ENCODE measurements at places on chromosomes 12 and 14.

- DNase-seq = no peak
Measured at GRCh38 chr12:123200414-123200813, 32.5 kb downstream of the MPHOSPH9 start.

DNA sequence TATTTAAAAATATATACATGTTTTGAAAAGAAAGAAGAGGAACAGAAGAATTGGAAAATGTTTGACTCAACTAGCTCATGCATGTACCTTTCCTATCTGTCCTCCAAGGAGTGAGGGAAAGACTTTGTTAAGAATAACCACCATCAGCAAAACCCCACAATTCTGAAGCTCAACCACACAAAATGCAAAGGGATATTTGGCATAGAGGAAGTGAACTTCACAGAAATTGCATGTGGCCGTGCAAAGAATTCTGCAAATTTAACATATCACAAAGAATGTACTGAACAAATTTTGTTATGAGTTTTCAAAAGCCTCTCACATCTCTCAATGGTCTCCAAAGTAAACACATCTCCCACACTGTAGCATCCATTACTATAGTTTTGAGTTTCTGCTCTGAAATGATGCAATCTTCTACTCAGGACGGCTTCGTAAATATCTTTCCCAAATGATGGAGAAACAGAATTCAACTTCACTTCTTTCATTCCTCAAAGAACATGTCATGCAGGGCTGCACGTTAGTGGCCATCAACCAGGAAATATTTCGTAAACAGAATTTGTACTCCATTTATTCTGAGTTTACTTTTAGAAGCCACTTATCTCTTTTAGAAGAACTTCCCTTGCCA is 17.6 kb downstream of the DUSP6 start:
- DNase-seq = no peak

DNA sequence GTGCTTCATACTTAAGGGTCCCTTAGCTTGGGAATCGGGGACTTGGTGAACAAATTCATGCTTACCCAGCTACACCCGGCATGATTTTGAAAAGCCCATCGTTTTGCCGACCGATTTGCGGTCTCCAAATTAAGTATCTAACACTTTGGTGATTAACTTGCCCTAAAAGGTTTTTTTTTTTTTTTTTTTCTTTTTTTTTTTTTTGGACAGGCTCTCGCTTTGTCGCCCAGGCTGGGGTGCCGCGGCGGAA is 843 bp upstream of the HSP90AA1 start:
- no peak for DNase-seq

DNA sequence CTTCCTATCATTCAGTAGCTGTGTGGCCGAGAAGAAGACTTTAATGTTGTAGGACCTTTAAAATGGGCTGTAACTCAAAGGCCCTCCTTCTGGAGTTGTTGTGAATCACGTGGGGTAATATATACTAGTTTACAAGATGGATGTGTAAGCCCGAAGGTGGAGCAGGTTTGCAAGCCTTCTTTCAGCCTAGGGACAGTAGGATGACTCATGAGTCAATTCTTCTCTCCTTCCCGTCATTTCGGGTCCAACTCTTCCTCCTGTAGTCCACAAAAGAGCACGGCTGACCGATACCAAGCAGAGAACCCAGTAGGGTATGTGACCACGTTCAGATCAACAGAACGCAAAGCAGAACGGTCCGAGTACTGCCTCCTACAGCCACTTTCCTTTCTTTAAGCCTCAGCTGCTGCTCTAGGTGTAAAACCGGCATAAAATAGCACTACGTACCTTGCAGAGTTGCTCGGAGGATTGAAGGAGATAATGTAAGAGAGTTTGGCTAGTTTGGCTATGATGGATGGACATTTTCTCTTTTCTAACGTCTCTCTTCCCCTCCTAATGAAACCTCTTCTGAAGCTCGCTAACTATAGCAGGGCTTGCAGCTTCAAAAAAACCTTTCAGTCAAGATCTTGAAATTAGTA is 1.3 kb upstream of the RASSF3 start:
- peak; percentile 27 for DNase-seq

- no peak for DNase-seq
Measured at GRCh38 chr12:84056-84455, 17.5 kb downstream of the IQSEC3 start.

DNA sequence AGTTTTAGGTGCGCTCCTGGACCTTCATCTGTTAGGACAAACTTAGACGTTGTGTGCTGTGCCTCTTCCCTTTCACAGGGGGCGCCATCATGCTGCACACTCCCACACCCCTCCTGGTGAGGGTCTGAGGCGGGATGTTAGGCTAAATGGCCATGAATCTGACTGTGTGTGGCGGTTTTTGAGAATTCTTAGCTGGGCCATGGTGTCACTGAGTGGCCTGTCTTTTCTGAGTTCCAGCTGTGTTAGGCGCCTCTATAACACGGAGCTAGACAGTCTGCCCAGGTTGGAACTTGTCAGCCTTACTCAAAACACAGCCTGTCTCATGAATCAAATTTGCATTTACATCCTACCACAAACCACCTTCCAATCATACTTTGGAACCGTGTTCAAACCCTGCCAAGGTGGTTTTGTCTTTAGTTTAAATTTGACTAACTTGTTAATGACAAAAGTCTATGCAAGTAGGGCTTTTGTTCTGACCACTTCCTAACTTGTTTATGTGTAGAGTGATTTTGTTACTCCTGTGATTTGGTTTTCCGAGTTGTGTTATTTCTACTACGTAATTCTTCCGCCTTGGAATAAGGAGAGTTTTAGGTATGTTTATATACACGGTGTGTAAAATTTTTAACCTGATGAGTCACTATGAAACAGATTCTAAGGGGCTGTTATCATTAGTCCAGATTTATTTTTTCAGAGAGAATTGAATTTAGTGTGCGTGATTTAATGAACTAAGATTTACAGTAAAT is 19.6 kb downstream of the ACVR1B start:
- DNase-seq = no peak

- peak; percentile 34 for DNase-seq
Measured at GRCh38 chr14:101595887-101596721, 34.8 kb downstream of the DIO3 start.

DNA sequence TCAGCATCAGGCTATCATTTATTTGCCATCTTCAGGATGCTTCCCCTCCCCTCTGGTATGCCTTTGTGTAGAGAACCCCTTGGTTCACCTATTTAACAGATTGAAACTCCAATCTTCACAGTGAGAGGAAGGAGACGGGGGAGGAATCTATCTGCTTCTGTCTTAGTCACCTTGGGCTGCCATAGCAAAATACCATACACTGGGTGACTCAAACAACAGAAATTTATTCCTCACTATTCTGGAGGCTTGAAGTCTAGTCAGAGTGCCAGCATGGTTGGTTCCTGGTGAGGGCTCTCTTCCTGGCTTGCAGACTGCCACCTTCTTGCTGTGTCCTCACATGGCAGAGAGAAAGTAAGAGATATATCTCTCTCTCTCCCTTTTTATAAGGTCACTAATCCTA is 13.5 kb upstream of the EML1 start:
- no peak for DNase-seq

- no peak for DNase-seq
Measured at GRCh38 chr14:103880348-103881267, 33.2 kb upstream of the PPP1R13B start.

DNA sequence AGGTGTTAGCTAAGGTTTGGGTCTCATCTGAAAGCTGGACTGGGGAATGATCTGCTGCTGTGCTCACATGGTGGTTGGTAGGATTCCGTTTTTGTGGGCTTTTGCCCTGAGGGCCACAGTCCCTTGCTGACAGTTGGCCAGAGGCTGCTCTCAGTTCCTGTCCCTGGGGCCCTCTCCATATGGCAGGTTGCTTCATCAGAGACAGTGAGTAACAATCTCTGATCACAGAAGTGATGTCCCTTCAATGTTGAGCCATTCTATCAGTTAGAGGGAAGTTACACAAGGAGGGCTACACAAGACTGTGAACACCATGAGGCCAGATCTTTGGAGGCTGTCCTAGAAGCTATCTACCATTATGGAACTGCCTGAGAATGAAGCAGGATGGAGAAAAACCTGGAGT is 137.2 kb downstream of the AACS start:
- DNase-seq = no peak

DNA sequence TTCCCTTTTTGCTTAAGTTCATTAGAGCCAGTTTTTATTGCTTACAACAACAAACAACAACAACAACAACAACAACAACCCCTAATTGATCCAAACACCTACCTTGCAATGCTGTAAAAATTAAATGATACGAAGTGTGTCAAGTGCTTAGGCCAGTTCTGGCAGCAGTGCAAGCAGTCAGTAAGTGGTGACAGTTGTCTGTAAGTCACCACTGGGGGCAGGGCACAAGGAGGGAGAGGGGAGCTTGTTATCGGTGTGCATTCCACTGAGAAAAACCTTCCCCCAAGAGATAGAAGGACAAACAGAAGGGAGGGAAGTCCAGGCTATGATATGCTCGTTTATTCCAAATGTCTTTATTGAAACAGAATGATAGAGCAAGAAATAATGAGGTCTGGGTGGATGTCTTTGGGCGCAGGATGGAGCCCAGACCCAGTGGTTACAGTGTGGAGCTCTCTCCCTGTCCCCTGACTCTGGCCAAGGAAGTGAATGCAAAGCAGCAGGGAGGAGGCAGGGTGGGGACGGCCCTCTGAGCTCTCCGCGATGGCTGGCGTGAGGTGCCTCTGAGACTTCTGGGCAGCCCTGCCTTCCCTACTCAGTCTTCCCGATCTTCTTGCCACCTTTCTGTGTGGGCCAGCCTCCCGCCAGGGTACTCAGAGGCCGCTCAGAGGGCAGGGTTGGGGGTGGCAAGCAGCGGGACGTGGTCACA is 6.5 kb downstream of the SLC22A17 start:
- DNase-seq = no peak

GRCh38 chr12:1803736-1804135 is 16.6 kb upstream of the LRTM2 start:
- no peak for DNase-seq
